Stimulated activated CD8-positive, alpha-beta memory T cell treated with anti-CD3 and anti-CD28 coated beads, Interleukin-2, amount 100 ng/mL, for 48 hours (primary cell): ENCODE measurements at places on chromosomes 4 and X.

DNA sequence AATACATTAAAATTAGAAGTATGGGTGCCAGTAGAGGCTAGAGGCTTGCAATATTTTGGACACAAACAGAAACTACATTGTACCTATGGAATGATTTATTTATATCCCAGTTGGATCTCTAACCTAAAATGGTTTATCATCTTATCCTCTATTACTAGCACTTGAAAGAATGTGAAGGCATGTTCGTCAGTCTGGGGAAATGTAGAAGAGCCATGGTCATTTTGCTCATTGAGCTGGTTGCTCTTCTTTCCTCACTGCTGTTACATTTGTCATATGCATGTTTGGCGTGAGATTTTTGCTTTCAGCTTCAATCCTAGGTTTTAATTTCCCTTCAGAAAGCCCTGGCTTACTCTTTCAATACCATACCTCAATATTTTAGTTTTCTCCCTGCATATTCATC lies 82.4 kb upstream of the MYOZ2 start:
- no peak for DNase-seq

DNA sequence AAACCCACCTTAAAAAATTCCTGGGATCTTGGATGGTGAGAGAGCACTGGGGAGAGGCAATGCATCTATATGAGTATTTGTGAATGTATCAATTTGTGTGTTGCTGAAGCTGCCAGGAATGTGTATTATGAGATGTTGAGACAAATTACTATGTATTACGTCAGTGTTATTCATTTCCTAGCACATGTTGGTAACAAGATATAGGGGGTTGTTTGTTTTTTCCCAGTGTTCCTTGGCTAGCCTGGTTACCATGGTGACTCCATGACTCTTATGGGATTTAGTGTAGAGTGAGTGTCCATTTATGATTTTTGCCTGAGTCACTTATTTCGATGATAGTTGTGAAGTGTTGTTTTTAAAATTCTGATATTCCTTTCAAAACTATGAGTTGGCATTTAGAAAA lies 65.6 kb downstream of the RAB40A start:
- DNase-seq = no peak

- no peak for DNase-seq
Measured at GRCh38 chrX:153460826-153461225, 9.6 kb downstream of the HAUS7 start.

DNA sequence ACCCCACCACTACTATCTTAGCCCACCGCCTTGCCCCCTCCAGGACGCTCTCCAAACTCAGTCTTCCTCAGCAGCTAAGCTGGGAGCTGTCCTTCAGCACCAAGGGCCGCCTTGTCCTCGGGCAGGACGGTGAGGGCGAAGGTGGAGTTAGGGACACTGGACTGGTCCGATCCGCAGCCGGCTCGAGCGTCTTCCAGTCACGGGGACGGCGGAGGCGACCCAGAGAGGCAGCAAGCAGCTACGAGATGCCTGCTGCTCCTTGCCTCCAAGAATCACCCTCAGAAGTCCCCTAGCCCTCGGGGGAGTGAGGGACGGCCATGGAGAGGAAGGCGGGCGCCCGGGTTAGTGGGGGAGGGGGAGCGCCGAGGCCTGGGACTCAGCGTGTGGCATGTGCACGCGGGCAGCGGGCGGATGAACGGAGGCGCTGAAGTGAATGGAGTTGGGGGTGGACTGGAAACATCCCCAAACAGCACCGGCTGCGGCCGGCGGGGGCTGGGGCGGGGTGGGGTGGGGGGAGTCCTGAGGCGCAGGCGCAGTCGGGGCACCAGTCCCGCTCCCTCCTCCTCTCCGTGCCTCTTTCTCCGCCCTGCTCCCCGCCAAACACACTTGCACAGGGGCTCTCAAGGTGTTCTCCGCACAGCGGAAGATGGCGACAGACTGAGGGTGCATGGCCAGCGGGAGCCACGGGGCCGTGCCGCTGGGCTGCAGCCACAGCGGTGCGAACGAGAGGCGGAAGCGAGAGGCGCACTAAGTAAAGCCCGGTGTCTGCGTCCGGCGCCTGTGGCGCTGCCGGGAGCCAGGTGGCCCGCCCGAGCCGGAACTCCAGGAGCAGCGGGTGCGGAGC lies at the start of gene NALF2:
Gene NALF2 (plus strand): TSS at position 545 of the 844 bp plus-strand sequence. CDS start 957 bp downstream, outside the sequence.
- DNase-seq = peak; percentile 13

- no peak for DNase-seq
Measured at GRCh38 chrX:54564936-54565335, 34.9 kb downstream of the GNL3L start.
